MCF 10A (cell line): ENCODE measurements at places on chromosomes 1 and 21. TPM values are rescaled to one million over a fixed set of nuclear protein-coding genes. Genes with fewer than 3 reads are reported as not detected.

- DNase-seq = peak; percentile 89
Observed at GRCh38 chr1:36285443-36286101, 20.6 kb upstream of the SH3D21 start.

Gene TDRD5
- total RNA-seq = 0.12 TPM in 1 of 2 replicates, not detected in the other

Gene G0S2
- total RNA-seq = not detected in 2 replicates

Gene LCE2C
- not detected in 2 replicates for total RNA-seq

Gene PCNX2
- total RNA-seq = 80.5 and 85.3 TPM in 2 replicates

DNA sequence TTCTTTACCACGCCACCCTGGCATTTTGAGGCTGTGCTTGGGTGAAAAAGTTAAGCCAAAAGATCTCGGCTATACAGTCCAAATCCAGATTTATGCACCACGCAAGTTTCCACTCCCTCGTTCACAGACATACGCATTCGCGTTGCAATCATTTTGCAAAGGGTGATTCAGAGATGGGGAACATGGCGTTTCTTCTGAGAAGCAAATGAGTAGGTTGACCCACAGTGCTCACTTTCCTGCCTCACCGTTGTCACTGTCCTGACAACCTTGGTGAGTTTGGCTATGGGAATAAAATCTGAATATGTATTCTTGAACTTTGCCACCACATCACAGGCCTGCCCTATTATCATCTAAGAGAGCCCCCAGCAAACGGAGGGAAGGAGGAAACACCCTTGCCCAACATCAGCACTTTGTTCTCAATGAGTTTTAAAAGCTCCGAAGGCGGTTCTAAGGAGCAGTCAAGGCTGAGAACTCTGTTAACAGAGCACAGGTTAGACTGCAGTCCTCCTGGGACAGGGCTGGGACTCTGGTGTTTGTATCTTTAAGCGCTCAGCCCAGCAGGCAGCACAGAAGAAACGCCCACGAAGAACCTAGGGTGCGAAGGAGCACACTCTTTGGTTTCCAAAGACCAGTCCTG is 86.4 kb downstream of the RUNX1 start:
- no peak for DNase-seq

Gene KIRREL1
- 73.6 and 101 TPM in 2 replicates for total RNA-seq

DNA sequence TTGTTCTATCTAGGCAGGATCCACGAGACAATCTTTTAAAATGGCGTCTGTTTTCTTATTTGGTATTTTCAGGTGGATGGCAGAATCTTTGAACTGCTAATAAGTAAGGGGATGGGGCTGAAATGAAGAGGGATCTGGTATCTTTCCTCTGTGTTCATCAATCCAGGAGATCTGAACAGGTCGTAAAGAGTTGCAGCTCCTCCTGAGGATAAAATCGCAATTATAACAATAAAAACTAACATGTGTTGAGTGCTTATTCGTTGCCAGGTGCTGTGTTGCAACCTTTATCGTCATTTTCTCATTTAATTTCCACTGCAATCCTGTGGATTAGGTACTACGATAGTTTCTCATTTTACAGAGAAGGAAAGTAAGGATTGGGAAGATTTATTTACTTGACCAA is 134.6 kb upstream of the DPYD start:
- DNase-seq = no peak

DNA sequence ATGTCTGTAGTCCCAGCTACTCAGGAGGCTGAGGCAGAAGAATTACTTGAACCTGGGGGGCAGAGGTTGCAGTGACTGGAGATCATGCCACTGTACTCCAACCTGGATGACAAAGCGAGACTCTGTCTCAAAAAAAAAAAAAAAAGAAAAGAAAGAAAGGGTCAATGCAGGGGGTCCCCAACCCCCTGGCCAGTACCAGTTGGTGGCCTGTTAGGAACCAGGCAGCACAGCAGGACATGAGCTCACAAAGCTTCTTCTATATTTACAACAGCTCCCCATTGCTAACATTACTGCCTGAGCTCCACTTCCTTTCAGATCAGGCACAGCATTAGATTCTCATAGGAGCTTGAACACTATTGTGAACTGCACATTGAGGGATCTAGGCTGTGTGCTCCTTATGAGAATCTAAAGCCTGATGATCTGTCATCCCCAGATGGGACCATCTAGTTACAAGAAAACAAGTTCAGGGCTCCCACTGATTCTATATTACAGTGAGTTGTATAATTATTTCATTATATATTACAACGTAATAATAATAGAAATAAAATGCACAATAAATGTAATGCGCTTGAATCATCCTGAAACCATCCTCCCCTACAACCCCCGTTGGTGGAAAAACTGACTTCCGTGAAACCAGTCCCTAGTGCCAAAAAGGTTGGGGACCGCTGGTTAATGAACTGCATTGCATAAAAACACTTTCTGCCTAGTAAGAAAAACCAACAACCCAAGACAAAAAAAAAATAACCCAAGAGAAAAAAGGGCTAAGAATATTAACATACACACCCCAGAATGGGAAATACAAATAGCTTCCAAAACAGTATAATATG is 2.8 kb downstream of the ZBTB8OS start:
- DNase-seq = no peak
